Posterior vena cava (tissue), 2 donors: ENCODE measurements at places on chromosomes 2 and 18. TPM values are rescaled to one million over a fixed set of nuclear protein-coding genes. Genes with fewer than 3 reads are reported as not detected.

VWA3B gene
- 0.29 TPM for total RNA-seq

PLEKHM3 gene
- total RNA-seq: 8.9 TPM

TGFA gene
- 1.4 TPM for total RNA-seq

LTBP1 gene
- 206 TPM for total RNA-seq

NYAP2 gene
- total RNA-seq: not detected

ELAC1 gene
- 6.1 TPM for total RNA-seq

GRCh38 chr2:114762986-114763385 lies 320.5 kb downstream of the DPP10 start:
- no peak for DNase-seq

GRCh38 chr2:11532416-11533055 lies 1.3 kb upstream of the GREB1 start:
- DNase-seq: no peak

DNA sequence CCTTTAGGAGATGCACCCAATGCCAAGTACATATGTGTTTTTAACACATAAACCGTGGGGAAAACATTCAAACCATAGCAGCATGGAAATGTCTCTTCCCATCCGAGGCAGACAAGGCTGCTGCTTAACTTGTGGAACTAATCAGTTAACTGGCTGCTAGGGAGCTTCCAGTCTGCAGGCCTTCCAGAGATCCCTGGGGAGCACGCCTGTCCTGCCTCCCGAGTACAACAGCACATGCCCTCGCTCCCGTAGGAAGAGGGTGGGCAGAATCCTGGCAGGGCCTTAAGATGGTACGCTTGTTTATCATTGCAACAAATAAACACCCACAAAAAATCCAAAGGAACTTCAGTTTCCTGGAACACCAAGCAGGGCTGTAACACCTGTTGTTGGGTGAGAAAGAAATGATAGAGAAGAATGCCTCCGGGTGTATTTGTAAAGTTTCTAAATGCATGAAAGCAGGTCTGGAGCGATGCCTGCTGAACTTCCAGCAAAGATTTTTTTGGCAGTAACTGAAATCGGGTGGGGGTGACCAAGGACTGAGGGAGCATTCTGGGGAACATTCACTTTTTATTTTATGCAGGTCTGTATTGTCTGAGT lies 56.2 kb downstream of the EDAR start:
- DNase-seq: no peak

DNA sequence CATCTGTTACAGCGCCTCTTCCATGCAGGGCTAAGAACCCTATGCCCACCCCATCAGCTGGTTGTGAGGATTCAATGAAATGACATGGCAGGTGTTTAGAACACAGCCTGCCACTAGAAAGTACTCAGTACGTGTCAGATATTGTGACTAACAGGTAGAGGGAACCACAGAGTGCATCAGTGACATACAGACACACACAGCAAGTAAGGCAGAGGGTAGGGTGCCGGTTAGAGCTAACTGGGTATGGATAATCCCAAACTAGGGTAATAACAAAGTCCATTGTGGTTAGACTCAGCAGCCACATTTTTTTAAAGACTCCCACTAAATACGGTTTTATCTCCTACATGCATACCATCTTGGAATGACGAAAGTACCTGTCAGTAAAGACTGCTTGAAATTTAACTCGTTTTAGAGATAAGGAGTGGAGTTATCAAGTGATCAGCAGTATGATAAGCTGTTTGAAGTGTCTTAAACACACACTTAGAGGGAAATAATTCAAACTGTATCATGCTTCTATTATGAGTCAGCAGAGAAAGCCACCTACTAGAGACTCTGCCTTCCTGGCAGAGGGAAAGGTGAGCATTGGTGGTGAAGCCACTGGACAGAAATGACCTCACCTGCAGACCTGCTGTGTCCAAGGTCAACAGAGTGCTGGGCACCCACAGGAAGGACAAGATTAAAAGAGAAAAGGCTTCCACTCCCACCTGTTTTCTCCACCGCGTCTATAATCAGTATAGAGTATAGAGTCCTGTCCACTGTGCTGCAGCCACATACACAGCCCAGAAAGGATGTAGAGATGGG lies 20.6 kb downstream of the MPPE1 start:
- DNase-seq: peak; percentile 12

- no peak for DNase-seq
Observed at GRCh38 chr2:66982766-66983165, 414.4 kb upstream of the ETAA1 start.

- no peak for DNase-seq
Observed at GRCh38 chr2:42567364-42567763, 1.1 kb upstream of the MTA3 start.

DNA sequence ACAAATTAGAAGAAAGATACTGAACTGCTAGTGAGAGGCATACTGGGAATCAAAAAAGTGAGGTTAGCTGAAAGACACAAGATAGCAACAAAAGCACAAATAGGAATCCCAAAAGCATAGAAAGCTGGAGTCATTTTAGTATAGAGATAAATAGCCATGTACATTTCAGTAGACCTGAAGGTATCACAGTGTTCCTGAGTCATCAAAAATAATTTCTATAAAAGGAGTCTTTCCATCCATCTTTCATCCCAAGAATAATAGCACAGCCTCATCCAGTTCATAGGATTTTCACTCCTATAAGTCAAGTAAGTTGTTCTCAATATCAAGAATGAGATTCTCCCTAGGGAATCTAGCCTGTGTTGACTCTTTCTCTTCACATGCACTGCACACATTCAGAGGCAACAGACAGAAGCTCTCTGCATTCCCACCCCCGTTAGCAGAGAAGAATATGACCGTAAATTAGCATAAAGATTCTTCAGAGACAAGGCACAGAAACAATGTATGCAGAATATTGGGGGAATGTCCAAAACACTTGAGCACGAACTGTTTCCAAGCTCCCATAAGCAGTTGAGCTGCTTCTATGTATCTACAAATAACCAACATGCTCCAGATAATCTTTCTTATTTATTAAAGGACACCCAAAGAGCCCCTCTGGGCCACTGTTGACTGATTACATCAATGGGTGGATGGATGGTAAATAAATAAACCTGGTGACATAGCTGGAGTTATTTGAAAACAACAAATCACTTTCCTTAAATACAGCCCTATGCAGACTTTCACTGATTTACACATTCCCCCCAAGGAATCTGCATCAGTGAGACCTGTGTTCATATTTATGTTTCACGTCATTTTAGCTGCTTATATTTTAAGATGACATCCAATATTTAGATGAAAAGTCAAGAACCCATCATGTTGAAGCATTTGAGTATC lies 174.5 kb upstream of the PKDCC start:
- no peak for DNase-seq

DNA sequence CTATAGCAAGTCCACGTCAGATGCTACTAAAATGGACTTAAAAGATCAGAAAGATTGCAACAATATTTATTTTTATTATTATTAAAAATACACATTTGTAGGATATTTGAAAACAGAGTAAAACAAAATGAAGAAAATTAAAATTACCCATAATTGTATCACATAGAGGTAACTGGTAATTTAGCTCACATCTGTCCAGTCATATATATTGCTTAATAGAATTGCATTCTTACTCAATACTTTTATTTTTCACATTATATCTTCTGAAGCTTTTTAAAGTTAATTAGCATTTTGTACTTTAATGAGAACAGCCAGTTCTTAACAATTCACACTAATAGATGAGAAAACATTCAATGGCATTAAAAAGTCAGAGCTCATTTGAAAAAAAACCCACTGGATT lies 11.5 kb upstream of the RNF144A start:
- DNase-seq: no peak

GRCh38 chr2:11560806-11561205 lies 27.0 kb downstream of the GREB1 start:
- DNase-seq: peak; percentile 10

DNA sequence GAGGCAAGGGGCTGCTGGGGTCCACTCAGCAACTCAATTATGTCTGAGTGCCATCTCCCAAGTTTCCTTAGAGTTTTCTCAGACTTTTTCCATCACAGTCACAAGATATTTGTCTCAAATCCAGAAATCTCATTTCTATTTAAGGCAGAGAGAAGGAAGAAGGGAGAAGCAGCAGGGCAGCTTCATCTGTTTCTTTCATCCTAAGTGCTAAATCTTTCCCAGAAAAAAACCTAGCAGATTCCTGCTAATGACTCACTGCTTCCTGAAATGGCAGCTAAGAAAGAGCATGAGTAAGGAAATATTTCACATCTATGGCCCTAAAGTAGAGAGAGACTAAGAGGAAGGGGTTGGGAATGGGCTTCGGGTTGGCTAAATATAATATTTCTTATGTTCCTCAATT lies 88.0 kb downstream of the KYNU start:
- DNase-seq: no peak
